GM23338 (cell line): ENCODE measurements at places on chromosomes 5 and 9. TPM values are rescaled to one million over a fixed set of nuclear protein-coding genes. Genes with fewer than 3 reads are reported as not detected.

DNA sequence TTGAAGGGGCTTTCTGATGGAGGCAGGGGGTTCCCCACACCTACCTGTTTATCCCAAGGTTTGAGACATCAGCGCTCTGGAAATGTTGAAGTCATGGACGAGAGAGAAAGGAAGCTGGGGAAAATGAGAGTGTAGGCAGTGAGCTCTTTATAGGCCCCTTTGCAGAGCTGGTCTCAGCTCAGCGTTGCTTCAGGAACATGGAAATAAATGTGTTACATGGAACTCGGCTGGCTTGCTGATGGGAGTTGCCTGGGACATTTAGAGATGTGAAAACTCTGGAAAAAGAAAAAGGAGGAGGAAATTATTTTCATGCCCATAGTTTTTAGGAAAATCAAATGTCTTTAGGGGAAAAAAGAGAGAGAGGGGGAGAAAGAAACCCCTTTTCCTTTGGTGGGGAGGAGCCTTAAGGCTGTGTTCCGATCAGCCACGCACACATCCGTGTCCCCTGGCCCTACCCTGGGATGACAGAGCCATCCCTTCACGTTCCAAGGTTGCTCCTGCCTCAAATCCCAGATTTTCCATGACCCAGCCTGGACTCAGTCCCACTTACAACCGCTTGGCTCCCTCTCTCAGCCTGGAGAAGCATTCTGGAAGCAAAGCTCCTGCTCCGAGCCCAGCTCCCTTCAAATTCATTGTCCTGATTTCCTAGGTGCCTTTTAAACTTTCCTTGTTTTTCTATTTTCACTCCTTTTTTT, 78.3 kb downstream of the COL27A1 start:
- no peak for DNase-seq

GRCh38 chr9:72681283-72681630, 159.8 kb downstream of the TMC1 start:
- DNase-seq, result peak; percentile 15

GRCh38 chr5:122565331-122565730, 209.5 kb upstream of the SNX2 start:
- no peak for DNase-seq

- DNase-seq, result peak; percentile 74
Measured at GRCh38 chr5:172005708-172006320, 624 bp downstream of the FBXW11 start.

- DNase-seq, result no peak
Measured at GRCh38 chr5:17269201-17269600, 51.8 kb downstream of the BASP1 start.

DNA sequence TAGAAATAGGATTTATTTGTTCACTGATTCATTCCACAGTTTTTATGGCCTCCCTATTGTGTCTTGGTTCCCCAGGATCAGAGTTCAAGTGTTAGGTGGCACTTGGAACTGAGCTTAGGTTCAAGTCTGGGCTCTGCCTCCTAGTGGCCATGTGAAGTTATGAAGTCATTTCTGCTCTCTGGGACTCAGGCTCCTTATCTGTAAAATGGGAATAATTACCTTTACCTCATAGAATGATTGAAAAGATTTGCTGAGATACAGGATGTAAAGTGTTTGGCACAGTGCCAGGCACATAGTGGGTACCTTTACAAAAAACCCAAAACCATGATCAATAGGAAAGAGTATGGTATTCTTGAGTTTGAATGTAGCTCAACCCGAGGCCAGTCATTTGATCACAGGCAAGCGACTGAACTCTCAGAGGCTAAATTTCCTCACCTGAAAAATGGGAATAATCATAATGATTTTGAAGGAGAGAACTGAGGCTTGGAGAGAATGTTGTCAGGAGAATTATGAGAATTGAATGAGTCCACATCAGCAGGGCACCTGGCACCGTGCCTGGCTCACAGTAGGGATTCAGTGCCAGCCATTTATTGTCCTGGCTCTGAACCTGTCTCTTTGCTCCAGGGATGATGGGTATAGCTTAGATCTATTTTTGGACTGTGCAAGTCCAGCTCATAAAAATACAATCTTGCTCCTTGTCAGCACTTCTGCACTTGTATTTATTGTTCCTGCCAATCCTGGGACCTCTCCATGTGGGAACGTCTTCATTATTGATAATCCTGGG, 10.8 kb downstream of the NSG2 start:
- peak; percentile 24 for DNase-seq

GRCh38 chr5:142063878-142064331, 44.7 kb upstream of the NDFIP1 start:
- DNase-seq, result peak; percentile 78

GRCh38 chr5:120516805-120517204, 52.7 kb downstream of the PRR16 start:
- DNase-seq, result no peak

DNA sequence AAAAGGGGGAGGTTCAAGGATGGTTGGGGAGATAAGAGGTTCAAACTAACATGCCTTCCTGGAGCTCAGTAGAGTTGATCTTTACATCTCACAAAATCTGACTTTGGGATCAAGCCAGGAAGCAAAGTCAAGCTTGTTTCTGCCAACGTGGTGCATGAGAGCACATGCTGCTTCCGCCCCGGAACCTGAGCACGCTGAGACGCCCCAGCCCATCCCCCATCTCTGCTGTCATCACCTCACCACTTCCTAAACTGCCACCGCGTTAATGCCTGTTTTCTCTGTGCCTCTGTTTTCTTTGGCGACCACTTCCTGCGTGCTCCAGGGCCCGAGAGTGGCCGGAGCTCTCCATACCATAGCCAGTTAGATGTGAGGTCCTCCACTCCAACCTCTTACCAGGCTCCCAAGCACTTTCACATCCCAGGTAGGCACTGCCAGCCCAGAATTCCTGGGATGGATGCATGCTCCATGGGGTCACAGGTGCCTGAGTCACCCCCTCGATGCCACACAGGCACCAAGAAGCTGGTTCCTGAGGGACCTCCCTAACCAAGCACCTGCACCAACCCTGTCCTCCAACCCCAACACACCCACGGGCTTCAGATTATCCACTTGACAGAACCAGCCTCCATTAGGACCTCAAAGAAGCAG, 31.2 kb upstream of the AFAP1L1 start:
- no peak for DNase-seq

DNA sequence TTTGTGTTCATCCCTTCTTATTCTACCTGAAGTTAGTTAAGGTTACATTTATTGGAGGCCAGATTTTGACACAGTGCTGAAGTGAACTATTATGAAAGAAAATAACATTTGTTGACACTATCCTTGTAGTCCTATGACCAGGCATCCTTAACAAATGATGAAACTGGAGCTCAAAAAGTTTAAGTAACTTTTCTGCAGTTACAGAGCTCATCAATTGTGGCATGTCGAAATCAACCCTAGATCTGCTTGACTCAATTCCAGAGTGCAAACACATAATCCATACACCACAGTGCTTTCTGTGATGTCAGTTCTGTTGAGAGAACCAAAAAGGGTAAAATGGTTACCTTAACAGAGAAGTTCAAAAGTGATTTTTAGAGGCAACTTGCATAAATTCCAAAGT, 28.6 kb downstream of the KCNN2 start:
- DNase-seq, result no peak

PCDHGC3 gene
- total RNA-seq, result 12.9 and 13.3 TPM in 2 replicates

TMEM171 gene
- 1.7 and 2.9 TPM in 2 replicates for total RNA-seq

LHX3 gene
- not detected in 2 replicates for total RNA-seq

C9 gene
- 2.8 TPM in 1 of 2 replicates, not detected in the other for total RNA-seq

CRB2 gene
- 9.8 and 10.2 TPM in 2 replicates for total RNA-seq

PRSS3 gene
- total RNA-seq, result 2.5 and 4.2 TPM in 2 replicates

SLC46A2 gene
- not detected in 2 replicates for total RNA-seq

NR4A3 gene
- total RNA-seq, result 0.17 and 0.58 TPM in 2 replicates

SCGB3A2 gene
- 27.0 and 36.1 TPM in 2 replicates for total RNA-seq
